ENCODE measurements at places on chromosomes 2 and 18.

DNA sequence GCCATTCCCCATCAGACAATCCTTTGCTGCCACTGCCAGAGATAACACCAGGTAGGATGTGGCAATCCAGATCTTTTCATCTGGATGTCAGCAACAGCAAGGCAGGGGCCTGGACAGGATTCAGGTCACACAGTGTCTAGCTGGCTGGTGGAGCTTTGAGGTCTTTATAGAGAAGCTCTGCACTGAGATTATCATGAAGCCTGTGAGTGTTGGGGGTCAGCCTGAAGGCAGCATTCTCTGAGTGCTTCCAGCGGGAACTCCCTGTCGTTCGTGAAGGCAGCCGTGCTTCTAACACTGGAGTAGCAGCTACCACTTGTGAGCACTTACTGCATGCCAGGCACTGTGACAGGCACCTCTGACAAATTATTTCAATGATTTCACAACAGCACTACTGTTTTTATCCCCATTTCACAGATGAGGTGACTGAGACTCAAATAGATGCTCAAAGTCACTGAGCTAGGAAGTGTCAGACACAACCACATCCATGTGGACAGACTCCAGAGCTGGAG is 85.7 kb downstream of the SEMA4F start:
- no peak for DNase-seq

- DNase-seq: no peak
These were observed 45.1 kb upstream of the TNP1 start for GRCh38 chr2:216904974-216905373.

- DNase-seq: no peak
These were observed 660.7 kb upstream of the CNTNAP5 start for GRCh38 chr2:123364243-123364896.

GRCh38 chr2:28199995-28200679 is 192.5 kb upstream of the FOSL2 start:
- no peak for DNase-seq

- DNase-seq: no peak
These were observed 105.2 kb downstream of the LYPD6B start for GRCh38 chr2:149143734-149144133.

GRCh38 chr2:219079417-219079816 is 18.7 kb upstream of the IHH start:
- DNase-seq: no peak

DNA sequence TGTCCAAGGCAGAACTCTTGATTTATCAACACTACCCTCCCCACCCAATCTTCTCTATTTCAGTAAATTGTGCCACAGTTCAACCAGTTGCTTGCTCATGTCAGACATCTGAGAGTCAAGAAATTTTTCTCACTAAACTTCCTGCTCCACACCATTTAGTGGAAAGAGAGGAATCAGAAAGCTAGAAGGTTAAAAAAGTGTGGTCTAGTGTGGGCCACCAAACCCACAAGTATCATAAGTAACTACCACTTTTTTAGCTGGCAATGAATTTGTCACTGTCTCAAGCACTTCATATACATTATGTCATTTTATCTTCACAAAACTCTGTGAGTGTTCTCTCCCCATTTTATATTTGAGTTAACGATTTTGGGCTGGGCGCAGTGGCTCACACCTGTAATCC is 16.6 kb upstream of the MSTN start:
- no peak for DNase-seq

GRCh38 chr2:97998431-97999005 is 2.8 kb upstream of the TMEM131 start:
- no peak for DNase-seq

DNA sequence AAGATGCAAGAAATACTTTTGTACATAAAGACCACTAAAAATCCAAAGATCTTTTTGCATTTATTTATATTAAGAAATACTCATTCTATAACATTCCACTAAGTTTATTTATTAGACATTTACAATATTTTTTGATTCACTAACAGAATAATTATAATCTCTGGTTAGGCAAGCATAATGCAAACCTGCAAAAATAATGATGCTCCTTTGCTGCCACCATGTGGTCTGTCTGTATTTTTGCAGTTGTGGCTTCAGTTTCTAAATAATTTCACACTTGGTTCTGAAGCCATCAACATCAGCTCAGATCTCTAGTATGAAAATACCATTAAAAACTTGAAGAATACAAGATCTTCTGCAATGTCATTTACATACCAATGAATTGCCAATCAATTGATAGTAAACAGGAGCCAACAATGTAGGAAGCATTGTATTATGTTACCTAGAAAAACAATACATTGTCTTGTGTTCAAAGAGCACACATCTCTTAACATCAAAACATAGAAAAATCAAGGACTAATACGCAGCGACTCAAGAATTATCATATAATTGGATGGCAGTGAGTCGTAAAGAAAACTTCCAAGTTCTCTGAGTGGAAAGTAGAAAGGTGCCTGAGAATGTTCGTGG is 28.8 kb upstream of the WDR75 start:
- DNase-seq: peak; percentile 39

DNA sequence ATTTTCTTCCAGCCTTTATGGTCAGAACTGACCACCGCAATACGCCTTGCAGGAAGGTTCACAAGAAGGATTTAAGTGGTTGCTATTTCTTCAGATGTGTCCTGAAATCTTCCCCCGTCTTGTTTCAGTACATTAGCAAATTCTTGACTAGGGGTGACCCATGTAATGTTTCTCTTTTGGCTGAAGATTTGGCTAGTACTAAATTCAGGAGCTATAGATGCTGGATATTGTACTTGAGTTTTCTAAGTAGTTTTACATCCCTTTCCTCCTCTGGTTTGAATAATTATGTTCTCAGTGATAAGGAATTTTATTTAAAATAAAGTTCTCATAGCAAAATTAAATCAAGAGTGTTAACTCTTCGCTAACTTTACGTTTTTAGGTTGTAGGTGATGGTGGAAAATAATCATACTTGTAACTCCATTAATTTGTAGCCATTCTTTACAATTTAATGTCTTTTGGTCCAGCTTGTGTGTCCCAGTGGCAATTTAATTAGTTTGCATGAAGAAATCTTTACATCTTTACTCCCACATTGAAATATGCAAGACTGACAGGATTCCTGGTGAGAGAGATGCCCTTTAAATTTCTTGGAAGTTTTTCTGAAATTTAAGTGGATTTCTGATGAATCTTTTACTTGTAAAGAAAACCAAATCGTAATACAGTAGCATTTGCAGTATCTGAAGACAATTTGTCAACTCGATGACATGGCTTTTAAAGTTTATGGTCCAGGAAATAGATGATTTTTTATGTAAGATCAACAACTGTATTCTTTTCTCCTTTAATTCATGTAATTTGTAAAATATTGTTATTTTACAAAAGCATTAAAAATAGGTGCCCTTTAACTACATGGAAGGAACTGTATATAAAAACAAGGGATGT is 2.8 kb downstream of the PHLPP1 start:
- no peak for DNase-seq

DNA sequence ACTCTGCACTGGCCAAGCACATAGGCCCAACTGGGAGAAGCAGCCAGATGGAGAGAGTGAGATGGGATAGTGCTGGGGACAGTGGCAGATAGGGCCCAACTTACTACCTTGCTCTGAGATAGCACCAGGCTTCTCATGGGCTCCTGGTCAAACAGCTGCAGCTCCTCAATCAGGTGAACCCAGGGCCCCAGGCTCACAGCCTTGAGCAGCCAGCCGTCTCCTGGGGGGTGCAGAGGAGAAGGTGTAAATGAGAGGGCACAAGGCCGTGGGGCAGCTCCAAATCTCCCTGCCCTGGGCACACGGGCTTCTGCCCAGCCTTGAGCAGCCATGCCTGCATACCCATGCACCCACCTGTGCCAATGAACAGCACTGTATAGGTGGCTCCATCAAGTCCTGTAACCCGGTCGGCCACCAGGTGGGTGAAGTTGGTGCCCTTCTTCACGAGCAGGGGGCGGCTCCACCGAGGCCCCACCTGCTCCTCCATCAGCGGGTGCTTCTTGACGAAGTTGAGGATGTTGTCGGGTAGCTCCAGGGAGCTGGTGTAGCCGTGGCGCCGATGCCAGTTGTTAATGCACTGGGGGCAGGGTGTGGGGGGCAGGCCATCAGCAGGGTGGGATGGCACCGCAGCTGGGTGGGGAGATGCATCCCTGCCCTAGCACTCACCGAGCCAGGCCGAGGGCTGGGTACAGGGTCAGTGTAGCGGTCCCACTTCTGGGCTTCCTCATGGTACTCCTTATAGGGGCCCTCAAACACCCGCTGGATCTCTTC is 5.9 kb upstream of the ANKRD39 start:
- DNase-seq: no peak

DNA sequence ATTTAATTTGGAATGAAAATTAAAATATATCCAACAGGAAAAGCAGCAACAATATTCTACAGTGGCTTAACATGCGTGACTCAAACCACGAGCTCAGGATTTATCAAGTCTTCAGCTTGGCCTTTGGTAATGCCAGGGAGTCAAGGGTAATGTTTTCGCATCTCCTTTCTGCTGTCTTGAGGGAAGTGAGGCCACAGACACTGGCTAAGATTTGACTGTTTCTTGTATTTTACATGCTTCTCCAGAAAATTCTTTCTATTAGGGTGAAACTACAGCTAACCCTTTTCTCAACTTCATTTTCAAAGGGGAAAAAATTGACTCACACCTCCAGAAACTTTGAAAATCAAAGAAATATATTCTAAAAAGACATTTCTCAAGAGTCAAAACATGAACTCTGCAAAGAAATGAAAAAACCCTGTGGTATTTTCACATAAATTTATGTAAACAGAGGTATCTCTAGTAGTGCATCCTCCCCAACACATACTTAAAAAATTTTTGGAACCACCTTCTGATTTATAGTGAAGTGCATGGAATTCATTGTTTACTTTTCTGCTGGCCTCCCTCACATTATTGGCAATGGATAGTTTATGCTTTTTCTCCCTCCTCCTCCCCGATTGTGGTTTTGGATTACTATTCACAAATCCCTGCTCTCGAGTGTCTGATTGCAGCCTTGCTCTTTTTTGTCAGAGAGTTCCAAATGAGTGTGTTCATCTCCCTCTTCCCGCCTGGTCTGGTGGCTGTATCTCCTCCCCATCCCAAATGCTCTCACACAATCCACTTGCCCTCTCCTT is 48.7 kb downstream of the DPP4 start:
- no peak for DNase-seq

GRCh38 chr2:48906633-48907032 is 151.1 kb upstream of the LHCGR start:
- DNase-seq: no peak

- DNase-seq: no peak
These were observed 358.2 kb upstream of the SPRED2 start for GRCh38 chr2:65790676-65790935.

- DNase-seq: no peak
These were observed 231.2 kb downstream of the SNTG2 start for GRCh38 chr2:1181893-1182292.

GRCh38 chr2:157895531-157895930 is 19.4 kb upstream of the ACVR1 start:
- DNase-seq: no peak

DNA sequence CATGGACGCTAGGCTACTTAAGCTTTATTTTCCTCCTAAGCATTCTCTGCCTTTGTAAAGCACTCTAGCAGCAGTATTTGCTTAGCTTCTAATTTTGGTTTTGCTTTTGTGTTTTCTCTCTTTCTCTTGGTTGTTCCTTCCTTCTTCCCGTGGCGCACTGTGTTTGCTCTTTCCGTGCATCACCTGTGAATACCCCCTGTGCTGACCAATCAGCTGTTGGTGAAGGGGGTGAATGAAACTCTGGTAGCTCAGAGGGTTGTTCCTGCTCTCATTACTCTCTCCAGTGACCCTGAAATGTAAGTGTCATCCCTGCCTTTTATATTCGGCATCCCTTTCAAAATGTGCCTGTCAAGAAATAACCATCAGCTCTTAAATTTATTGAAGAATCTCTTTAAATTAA is 45.5 kb upstream of the TNFRSF11A start:
- DNase-seq: no peak

GRCh38 chr2:42547014-42547413 is 21.4 kb upstream of the MTA3 start:
- no peak for DNase-seq

DNA sequence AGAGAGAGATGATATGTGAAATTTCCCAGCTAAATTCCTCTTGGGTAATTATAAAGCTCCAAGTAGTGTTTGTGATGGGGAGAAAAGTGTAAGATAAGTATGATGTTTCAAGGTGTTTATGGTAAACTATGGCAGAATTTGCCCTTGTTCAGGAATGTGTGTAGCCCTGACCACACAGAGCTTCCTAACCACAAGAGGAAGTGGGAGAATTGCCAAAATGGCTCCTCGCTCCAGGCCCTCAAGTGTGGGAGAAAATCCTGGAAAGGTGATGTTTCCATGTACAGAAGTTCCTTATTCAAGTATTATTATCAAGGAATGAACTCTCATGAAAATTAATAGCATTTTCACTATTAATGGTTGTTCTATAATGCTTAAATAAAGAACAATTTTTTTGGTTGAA is 878.3 kb downstream of the TDRD15 start:
- no peak for DNase-seq

GRCh38 chr2:18883616-18884456 is 294.5 kb upstream of the NT5C1B start:
- no peak for DNase-seq

DNA sequence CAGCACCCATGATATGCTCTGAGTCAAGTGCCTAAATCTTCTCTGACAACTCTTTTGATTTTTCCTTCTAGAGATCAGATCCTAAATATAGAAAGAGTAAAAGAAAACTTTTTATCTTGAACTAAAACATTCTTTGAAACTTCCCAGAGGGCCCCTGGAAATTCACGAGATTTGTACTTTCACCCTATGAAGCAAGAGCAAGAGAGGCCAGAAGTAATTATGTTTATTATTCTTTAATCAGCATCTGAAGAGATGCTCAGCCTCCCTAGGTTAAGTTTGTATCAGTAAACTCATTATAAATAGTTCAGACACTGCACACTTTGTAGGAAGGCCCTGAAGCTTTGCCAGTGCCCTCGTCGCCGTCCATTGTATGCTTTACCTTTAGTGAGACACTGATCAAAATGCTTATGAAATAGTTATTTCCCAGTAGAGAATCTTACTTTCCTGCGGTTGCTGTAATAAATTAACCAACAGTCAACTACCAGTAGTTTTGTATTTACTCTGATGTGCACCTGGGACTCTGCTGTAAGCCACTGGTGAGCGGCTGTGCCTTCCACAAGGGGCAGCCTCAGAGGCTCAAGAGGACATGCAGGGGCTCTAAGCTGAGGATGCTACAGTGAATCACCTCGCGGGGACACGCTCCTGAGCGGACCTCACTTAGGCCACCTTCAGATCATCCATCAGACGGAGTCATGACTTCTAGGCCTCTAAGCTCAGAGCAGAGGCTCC is 71.9 kb downstream of the BIN1 start:
- DNase-seq: no peak

- no peak for DNase-seq
These were observed 993.1 kb upstream of the TMEFF2 start for GRCh38 chr2:193187816-193188215.

DNA sequence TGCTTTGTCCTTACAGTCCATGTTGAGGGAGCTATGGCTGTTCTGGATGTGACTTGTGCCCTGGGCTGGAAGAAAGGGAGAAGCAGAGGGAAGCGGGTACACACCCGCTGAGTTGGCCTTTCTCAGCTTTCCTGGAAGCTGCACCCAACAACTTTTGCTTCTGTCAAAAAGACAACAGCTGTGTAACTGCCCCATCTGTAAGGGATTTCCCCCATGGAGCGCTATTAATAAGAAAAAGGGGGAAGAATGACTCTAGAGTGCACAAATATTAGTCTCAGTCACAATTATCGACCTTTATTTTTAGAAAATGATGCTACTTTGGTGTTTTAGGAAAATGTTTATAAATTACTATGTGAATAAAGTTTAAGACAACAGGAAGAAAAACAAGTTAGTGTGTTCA is 368.3 kb downstream of the RAD51AP2 start:
- DNase-seq: no peak

All from activated CD4-positive, alpha-beta T cell treated with anti-CD3 and anti-CD28 coated beads, Interleukin-2, amount 50 U/mL, for 4 hours (primary cell).